ENCODE measurements at places on chromosomes 13 and 19.

GRCh38 chr13:95248953-95249352 lies 52.3 kb downstream of the ABCC4 start:
- no peak for DNase-seq

DNA sequence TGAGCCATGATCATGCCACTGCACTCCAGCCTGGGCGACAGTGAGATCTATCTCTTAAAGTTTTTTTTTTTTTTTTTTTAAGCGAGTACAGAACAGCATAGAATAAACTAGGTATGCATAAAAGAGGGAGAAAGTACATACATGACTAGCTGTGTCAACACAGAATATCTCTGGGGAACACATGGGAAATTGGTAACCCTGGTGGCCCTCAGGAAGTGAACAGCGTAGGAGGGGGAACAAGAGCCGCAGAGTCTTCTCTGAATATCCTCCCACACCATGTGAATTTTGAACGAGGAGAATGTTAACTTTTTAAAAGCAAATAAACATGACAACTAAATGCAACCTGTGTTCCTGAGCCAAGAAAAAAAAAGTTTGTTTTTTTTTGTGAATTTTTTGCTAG lies 15.2 kb downstream of the PHLDB3 start:
- DNase-seq = no peak

GRCh38 chr13:100344544-100344943 lies 244.0 kb downstream of the GGACT start:
- no peak for DNase-seq

- DNase-seq = no peak
Measured at GRCh38 chr13:109719962-109720646, 66.3 kb downstream of the IRS2 start.

DNA sequence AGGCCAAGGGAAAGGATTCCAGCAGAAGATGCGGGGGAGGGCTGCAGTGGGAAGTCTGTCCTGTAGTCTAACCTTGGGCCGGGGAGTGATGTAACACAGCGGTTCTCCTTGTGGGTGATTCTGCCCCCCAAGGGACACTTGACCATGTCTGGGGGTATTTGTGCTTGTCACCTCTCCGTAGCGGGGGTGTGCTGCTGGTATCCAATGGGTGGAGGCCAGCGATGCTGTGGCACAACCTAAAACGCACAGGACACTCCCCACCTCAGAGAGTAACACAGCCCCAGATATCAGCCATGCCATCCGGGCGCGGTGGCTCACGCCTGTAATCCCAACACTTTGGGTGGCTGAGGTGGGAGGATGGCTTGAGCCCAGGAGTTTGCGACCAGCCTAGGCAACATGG lies 36.3 kb downstream of the ZNRF4 start:
- DNase-seq = no peak

- no peak for DNase-seq
Measured at GRCh38 chr19:40411958-40412499, 1.1 kb downstream of the PRX start.

- no peak for DNase-seq
Measured at GRCh38 chr13:61777899-61778298, 362.2 kb upstream of the PCDH20 start.
